Hair follicle dermal papilla cell (primary cell): ENCODE measurements at places on chromosomes 5 and 9. TPM values are rescaled to one million over a fixed set of nuclear protein-coding genes. Genes with fewer than 3 reads are reported as not detected.

NUTM2G gene
- total RNA-seq, result not detected in 2 replicates

SET gene
- total RNA-seq, result 214 and 264 TPM in 2 replicates

CER1 gene
- total RNA-seq, result not detected in 2 replicates

SLCO4C1 gene
- total RNA-seq, result 0.49 and 0.65 TPM in 2 replicates

ENTPD2 gene
- not detected in 2 replicates for total RNA-seq

MEIKIN gene
- not detected in 2 replicates for total RNA-seq

UGT3A1 gene
- not detected in 2 replicates for total RNA-seq

PCDHGB2 gene
- 4.1 and 4.6 TPM in 2 replicates for total RNA-seq

FBP1 gene
- not detected in 2 replicates for total RNA-seq

SLC34A3 gene
- total RNA-seq, result under 0.01 TPM in 1 of 2 replicates, not detected in the other

EGFL7 gene
- 4.5 and 8.1 TPM in 2 replicates for total RNA-seq

SEMA5A gene
- 42.0 and 59.4 TPM in 2 replicates for total RNA-seq

CCDC183 gene
- total RNA-seq, result 0.16 and 0.73 TPM in 2 replicates

IL7R gene
- 12.0 and 13.2 TPM in 2 replicates for total RNA-seq

ESM1 gene
- 0.16 and 0.73 TPM in 2 replicates for total RNA-seq

ANKDD1B gene
- 0.12 and 0.32 TPM in 2 replicates for total RNA-seq

NOXA1 gene
- 0.49 and 0.65 TPM in 2 replicates for total RNA-seq

TUBB4B gene
- total RNA-seq, result 123 and 132 TPM in 2 replicates

LCN12 gene
- 0.24 TPM in 1 of 2 replicates, not detected in the other for total RNA-seq

OR13J1 gene
- not detected in 2 replicates for total RNA-seq

REEP2 gene
- 16.1 and 19.4 TPM in 2 replicates for total RNA-seq

AFAP1L1 gene
- total RNA-seq, result 10.1 TPM in 2 replicates
